ENCODE measurements at places on chromosomes 16 and 17.

DNA sequence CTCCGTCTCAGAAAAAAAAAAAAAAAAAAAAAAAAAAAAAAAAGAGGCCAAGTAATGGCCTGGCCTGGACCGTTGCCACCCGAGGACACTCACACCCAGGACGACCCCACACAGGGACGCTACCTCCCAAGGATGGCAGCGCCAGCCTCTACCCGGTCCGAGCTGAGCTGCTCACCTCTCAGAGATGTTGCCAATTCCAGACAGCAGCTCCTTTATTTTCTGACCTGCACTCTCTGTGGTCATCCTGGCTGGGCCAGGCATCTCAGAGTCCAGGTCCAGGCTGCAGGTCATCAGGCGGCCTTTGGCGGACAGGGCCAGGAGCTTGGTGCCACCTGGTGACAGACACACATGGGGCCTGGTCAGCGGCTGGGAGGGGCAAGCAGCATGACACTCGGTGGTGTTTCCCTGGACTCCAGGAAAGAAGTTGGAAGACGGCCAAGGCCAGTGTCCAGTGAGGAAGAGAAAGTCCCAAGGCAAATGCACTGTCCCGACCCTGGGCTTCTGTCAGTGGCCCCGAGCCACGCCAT is 3.1 kb downstream of the FAAP100 start:
- DNase-seq, result no peak

DNA sequence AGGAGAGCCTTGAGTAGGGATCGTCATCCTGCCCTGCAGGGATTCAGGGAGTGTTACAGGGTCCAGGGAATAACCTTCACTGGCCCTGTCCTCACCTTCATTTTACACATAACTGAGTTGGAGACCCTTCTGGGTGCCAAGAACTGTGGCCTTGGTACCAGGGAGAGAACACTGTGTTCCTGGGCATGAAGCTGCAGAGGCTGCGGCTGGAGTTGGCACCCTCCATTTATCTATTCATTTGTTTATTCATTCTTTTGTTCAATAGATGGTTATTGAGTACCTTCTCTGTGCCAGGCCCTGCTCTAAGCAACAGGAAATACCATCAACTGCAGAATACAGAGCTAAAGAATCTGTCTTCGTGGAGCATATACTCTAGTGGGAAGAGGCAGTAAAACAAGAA is 6.7 kb downstream of the ABCC3 start:
- no peak for DNase-seq

DNA sequence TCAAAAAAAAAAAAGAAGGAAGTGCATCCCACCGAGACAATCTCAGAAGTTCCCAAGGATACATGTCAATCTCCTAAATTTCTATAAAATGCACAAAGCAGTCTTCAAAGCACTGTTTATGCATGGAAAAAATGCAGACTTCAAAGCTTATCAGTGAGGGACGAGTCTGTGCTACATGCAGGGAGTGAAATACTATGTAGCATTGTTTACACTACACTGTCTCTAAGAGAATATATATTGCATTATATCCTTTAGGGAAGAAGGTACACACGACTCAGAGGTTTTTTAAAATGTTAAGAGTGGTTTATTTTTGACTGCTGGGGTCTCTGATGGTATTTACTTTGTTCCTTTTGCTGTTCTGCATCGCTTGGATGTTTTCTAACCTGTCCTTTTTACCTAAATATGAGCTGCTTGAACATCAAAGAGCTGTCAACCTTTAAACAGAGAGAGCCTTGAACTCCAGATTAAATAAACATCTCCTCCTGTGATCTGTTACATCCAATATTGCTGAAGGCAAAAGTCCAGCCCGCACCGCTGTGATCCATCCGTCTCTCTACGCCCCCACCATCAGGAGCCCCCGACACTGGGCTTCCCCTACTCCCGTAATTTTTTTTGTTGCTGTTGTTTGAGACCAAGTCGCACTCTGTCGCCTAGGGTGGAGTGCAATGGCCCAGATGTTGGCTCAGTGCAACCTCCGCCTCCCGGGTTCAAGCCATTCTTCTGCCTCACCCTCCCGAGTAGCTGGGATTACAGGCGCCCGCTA is 1.4 kb downstream of the FBXO31 start:
- no peak for DNase-seq

GRCh38 chr16:75379911-75380847 is 53.1 kb downstream of the CFDP1 start:
- DNase-seq, result peak; percentile 23

GRCh38 chr16:84922351-84923120 is 88.8 kb downstream of the ZDHHC7 start:
- DNase-seq, result no peak

DNA sequence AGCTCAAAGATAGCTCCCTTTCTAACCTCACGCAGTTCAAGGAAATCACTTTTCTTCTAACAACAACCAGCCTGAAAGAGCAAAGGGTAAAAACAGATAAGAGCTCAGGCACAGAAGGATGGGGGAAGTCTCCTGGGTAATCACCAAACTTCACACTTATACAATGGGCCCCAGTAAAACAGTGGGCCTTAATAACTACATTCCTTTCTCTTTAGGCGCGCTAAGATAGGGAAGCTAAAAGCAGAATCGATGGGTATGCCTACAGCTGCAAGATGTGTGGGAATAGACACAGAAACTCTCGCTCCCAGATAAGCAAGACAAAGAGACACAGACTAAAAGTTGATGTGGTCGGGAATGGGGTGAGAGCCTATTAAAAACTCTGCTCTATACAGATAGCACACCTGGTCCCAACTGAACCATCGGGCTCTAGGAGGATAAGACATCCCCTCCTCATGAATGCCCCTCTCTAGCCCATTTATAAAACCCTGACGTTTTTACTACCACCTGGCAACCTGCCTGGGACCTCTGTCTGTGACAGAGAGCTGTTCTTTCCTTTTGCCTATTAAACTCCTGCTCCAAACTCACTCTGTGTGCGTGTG is 826 bp downstream of the LYZL6 start:
- no peak for DNase-seq

GRCh38 chr16:54687043-54687899 is 243.4 kb upstream of the IRX5 start:
- no peak for DNase-seq

GRCh38 chr17:77601054-77601979 is 357.2 kb upstream of the TNRC6C start:
- no peak for DNase-seq

DNA sequence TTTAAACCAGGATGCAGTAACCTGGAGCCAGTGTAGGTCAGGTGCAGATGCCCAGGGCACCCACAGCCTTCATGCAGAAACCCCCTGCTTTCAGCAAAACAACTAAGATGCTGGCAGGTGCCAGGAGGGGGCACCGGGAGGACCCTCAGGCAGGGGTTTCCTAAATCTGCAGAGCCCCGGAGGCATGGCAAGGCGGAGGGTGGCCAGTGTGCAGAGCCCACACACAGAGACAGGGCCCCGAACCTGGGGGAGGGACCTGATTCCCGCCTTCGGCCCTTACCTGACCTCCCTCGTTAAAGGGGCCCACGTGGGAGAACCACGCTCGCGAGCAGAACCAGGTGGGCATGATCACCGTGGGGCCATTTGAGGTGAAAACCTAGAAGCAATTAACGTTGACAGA is 114.0 kb upstream of the METRNL start:
- no peak for DNase-seq

DNA sequence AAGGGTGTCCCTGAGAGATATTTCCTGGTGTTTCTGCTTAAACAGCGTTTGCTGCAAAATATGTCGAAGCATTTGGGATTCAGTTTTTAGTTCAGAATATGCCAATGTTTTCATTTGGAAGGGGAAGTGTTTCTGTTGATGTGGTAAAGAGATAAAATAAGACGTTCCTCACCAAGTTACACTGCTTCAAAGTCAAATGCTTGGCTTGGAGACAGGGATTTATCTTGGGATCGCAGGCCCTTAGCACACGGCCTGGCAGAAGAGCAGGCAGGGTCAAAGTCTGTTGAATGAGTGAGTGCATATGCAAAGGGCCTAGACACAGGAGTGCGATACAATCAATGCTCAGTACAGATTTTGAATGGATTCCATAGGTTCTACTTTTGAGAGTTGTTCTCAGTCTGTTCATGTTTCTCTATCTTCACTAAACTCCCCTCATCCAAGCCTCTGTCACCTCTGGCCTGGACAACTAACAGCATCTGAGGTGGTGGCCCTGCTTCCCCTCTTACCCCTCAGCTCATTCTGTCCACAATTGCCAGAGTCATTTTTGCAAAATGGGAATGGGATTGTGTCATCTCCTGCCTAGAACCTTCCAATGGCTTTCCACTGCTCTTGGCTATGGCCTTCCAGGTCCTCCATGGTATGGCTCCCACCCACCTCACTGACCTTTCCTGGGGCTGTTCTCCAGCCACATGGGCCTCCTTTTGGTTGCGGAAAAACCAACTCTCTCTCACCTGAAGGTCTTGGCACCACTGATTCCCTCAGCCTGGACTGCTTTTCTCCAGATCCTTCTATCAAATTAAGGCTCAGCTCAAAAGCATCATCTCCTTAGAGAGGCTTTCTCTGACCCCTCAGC is 3.2 kb downstream of the DEXI start:
- DNase-seq, result no peak

DNA sequence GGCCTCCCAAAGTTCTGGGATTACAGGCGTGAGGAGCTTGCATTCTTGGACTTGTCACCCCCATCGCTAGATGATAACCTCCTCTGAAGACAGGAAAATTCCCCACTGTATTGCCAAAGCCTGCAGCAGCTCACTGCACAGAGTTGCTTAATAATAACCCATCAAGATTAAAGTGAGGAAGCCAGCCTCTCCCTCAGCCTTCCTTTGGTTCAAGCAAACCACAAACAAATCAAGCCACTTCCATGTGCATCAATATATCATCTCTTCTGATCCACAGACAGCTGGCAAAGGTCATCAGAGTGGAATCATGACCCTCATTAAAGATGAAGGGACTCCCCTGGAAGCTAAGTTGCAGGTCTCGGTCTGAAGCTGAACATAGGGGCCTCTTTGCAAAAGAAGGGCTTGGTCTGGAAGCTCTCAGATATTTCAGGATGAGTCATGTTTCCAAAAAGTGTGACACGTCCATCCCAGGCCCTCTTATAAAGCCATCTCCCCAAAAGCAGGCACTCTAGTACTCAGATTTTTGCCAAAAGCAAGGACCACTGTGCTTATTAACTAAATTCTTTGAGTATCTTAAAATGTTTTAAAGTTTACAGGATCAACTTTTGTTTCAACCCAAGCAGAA is 4.8 kb downstream of the EMP2 start:
- no peak for DNase-seq

GRCh38 chr17:64579917-64580316 is 73.1 kb downstream of the CEP95 start:
- DNase-seq, result no peak

DNA sequence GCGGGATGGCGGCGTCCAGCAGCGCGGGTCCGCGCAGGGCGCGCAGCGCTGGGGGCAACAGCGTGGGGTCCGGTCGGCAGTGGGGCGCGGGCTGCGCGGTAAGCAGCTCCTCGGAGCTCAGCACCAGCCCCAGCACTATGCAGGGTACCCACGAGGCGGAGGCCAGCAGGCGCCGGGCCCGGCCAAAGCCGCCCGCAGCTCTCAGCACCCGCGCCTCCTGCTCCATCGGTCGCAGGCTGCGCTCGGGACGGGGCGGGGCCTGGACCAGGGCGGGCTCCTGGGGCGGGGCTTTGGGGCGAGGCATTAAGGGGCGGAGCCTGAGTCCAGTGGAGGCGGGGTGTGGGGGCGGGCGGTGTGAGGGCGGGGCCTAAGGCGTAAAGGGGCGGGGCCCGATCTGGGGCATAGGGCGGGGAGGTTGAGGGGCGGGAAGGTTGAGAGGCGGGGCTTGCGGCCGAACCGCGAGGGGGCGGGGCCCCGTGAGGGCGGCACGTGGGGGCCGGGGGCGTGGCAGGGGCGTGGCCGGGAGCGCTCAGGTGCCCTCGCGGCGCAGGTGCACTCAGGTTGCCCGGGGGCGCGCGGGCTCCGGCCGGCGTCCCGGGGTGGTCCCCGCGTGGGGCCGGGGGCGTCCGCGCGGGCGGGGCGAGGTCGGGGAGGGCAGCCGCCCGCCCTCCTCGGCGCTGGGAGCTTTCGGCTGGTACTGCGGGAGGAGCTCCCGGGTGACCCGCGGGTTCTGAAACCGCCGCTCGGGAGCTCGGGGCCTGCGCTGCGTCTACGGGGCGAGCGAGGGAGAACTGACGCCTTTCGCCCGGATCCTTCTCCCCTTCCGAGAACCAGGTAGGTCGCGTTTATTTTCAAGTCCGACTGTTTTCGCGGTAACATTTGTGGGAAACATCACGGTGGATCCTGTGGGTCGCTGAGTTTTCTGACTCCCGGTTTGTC is 1.4 kb upstream of the SLC22A31 start:
- DNase-seq, result peak; percentile 81

- DNase-seq, result no peak
Observed at GRCh38 chr17:17710728-17711541, 29.7 kb downstream of the RAI1 start.

- DNase-seq, result no peak
Observed at GRCh38 chr17:50471009-50471905, 2.6 kb upstream of the CHAD start.

DNA sequence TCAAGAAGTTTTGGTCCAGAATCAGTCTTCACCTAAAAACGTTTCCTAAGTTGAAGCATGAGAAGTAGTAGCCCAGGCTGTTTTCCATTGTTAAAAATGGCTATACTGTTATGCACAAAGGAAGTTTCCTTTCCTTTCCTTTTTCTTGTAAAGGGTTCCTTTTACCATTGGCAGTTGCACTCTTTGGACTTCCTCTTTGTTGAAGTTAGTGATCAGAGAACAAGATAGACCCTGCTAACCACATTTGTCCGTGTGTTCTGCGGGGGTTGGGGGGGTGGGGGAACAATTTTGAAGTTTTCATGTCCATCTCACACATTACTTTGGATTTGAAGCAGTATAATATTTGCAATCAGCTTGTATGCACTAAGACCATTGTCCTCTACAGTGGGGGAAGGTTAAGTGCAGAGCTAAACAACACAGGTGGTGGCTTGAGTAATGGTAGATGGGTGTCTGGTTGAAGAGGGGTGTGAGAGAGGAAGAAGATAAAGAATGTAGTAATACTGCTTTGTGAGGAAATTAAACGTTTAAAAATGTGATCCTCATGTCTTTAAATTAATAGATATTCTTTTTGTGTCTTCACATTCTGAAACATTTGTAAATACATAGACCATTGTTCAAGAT is 1.4 kb downstream of the LPCAT2 start:
- no peak for DNase-seq

DNA sequence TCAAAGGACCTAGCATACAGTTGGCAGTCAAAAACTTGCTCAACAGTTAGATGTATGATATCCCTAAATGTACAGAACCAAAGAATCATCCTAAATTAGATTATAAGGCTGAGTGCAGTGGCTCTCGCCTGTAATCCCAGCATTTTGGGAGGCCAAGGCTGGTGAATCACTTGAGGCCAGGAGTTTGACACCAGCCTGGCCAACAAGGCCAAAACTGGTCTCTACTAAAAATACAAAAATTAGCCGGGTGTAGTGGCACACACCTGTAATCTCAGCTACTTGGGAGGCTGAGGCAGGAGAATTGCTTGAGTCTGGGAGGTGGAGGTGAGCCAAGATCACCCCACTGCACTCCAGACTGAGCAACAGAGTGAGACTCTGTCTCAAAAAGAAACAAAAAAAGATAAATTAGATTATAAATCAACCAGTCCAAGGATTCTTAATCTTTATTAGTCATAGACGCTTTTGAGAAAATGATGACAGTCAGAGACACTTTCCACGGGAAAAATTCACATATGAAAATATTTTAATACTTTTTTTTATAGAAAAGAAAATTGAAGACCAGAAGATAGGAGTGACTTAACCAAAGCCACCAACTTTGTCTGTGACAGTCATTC is 77.6 kb downstream of the MMD start:
- no peak for DNase-seq

GRCh38 chr17:58279016-58279711 is 1.6 kb downstream of the MPO start:
- no peak for DNase-seq

Measured in stimulated activated CD4-positive, alpha-beta T cell treated with anti-CD3 and anti-CD28 coated beads, Interleukin-4, amount 100 ng/mL, for 1 hour (primary cell).